ENCODE measurements at places on chromosomes 1 and 21. TPM values are rescaled to one million over a fixed set of nuclear protein-coding genes. Genes with fewer than 3 reads are reported as not detected.
A peak's percentile ranks its signal among the peaks of the same experiment; 100 is the strongest.

DNA sequence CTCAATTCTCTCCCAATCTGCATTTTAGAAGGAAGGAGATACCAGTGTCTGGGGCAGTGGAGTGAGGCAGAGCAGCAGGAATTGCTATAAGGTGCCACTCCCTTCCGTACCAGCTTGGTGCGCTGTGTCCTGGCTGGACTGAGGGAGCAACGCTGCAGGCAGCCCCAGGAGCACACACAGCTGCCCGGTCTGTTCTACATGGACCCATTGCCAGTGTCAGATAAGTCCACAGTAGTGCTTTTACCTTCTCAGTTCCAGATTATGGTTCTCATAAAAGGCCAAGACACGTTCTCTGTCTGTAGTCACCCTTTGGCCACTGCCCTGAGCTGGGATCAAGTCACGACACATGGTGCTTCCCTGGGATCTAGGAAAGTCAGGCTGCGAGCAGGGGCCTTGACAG is 44.1 kb upstream of the BARHL2 start:
- H3K27me3 ChIP-seq: no peaks in the 10 kb centered on the region
- H3K4me1 ChIP-seq: no peaks in the 10 kb centered on the region
- H3K27ac ChIP-seq: no peak overlapping the region
- H3K36me3 ChIP-seq: no peaks in the 10 kb centered on the region
- H3K4me3 ChIP-seq: no peak overlapping the region
- DNase-seq: no peak

The CD5L gene
- total RNA-seq: not detected

GRCh38 chr1:3524556-3525203 is 70.2 kb downstream of the ARHGEF16 start:
- H3K27ac ChIP-seq: peak overlapping the region; percentile 74
- no peaks in the 10 kb centered on the region for H3K4me1 ChIP-seq
- no peak for DNase-seq
- no peaks in the 10 kb centered on the region for H3K36me3 ChIP-seq
- peaks cover 5% of the 10 kb centered on the region for H3K27me3 ChIP-seq

The IFI44L gene
- 0.59 TPM for total RNA-seq

The LRRC3 gene
- total RNA-seq: 9.1 TPM

The ARHGAP29 gene
- total RNA-seq: 276 TPM

DNA sequence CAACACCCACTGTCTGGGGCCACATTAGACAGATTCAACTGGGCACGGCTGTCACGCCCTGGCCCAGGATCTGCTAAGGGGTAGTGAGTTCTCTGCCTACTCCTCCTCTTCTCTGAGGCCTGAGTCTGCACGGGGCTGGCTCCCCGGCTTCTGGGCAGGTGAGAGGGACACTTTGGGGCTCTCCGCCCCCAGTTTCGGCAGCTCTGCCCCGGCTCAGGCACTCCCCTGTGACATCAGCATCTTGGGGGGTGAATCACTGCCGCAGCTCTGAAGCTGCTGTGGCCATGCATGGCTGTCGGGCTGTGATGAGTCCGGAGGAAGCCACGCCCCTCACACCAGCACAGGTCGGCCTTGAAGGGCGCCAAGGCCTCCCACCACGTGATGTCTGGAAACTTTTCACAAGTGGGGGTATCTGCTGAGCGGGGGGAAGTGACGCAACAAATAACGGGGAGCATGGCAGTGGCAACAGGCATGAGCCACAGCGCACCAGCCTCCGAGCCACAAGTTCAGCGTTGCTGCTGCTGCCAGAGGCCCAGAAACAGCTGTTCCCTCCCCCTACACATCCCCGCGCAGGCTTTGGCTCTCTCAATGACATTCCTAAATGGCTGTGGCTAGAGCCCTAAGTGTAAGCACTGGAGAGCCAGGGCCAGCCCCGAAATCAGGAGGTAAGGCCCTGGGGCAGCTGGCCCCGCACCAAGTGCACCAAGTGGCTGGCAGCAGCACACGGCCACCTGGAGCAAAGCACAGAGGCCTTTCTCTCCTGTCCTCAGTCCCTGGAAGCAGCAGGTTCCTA is 26.3 kb downstream of the ZBTB17 start:
- no peak overlapping the region for H3K27ac ChIP-seq
- DNase-seq: no peak
- H3K27me3 ChIP-seq: peaks cover 16% of the 10 kb centered on the region
- H3K4me1 ChIP-seq: peaks cover 36% of the 10 kb centered on the region
- peaks cover 25% of the 10 kb centered on the region for H3K36me3 ChIP-seq
- H3K4me3 ChIP-seq: no peak overlapping the region

DNA sequence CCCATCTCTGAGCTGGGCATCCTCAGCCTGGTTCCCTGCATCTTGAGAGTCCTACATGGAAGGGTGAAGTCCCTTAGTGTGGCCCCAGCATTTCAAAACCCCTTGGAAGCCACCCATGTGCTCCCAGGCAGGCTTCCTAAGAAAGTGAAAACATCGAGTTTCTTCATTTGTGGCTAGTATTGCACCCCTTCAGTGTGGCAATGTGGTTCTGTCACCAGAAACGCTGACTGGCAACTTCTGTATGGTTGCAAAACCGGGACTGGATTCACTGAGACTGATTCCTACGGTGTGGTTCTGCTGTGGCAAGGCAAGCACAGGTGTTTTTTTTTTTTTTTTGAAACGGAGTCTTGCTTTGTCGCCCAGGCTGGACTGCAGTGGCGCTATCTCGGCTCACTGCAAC is 9.0 kb upstream of the IFNGR2 start:
- no peak overlapping the region for H3K4me3 ChIP-seq
- no peak overlapping the region for H3K27ac ChIP-seq
- no peaks in the 10 kb centered on the region for H3K36me3 ChIP-seq
- no peaks in the 10 kb centered on the region for H3K4me1 ChIP-seq

DNA sequence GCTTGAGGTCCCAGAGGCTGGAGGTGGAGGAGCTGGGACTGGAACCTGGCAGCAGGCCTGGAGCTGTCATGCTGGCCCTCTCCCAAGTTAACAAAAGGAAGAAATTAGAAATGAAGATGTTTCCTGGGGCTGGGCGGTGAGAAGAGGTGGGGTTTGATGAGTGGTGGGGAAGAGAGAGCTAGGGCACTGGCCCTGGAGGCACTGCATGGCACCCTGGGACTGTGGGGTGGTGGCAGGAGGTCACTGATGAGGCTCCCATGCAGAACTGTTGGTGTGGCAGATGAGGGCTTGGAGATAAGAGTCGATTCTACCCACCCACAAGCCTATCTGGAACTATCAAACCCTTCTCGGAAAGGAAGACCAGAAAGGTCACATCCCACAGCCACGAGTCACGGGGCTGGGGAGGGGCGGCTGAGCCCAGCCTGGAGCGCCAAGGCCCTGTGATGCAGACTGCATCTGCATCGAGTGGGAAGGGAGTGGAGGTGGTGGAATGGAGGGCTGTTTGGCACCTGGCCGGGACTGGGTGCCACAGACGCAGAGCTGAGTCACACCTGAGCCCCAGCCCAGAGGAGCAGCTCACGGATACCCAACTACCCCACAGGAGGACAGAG is 29.4 kb downstream of the MRPL37 start:
- no peak for DNase-seq
- peaks cover 6% of the 10 kb centered on the region for H3K27me3 ChIP-seq

DNA sequence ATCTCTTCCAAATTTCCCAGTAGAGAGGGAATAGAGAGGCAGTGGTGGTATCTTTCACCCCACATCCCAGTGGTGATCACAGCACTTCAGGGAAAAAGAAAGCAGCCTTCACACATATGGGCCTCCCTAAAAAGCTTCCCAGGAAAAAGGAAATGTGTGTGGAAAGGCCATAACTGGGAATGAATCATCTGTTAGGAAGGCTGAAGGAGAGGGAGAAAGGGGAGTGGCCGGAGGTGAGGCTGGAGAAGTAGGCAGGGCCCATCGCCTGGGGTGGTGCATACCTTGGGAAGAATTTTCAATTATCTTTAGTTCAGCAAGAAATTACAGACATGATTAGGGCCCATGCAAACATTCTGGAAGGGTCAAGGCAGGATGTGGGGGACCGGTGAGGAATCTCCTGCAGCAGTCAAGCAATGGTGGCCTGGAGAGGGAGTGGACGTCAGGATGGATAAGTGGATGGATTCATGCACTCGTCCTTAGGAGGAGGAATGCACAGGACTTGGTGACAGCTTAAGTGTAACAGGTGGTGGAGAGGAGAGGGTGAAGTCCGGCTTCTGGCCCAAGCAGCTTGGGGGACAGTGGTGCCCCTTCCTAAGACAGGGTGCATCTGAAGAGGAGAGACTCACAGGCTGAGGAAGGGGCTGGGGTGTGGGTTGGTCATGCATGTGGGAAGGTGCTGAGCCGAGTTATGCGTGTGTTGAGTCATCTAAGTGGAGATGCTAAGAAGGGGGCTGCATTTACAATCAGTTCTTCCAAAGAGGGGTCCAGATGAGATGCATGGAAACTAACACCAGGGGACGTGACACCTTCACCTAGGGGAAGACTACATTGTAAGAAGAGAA is 17.9 kb downstream of the HIVEP3 start:
- DNase-seq: no peak
- peaks cover 5% of the 10 kb centered on the region for H3K36me3 ChIP-seq

DNA sequence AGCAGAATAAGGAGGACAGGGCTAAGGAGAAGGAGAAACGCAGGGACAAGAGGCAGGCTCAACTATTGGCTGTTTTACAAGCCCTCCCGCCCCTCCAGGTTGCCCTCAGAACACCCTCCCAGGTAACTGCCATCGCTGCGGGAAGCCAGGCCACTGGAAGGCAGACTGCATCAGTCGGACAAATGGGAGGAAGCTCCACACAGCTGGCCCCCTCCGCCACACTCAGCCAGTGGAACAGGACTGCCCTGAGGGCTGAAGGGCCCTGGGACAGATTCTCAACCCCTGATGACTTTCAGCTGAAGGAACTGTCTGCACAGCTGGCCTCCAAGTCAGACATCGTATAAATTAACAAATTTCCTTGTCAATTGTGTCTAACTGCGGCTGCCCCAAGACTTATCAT is 21.8 kb downstream of the LRRC3 start:
- no peak overlapping the region for H3K4me3 ChIP-seq
- no peak overlapping the region for H3K27ac ChIP-seq
- peaks cover 3% of the 10 kb centered on the region for H3K27me3 ChIP-seq
- DNase-seq: no peak

The CYP4X1 gene
- total RNA-seq: 0.23 TPM

DNA sequence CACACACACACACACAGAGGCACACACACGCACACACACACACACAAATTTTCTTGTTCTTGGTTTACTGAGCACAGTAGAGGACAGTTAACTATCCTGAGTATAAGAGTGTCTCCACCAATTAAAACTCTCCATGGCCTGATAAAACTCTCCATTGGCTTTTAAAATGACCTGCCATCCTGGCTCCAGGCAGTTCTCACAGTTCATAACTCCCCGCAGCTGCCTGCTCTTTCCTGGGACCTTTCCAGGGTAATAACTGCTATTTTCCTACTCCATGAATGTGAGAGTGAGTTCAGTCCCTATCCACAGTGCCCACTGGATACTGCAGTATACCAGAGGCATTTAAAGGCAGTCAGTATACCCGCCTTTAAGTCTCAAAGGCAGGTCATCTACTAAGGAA is 351.5 kb downstream of the PLPP3 start:
- no peaks in the 10 kb centered on the region for H3K4me1 ChIP-seq
- no peak overlapping the region for H3K4me3 ChIP-seq
- H3K27me3 ChIP-seq: peaks cover 3% of the 10 kb centered on the region

DNA sequence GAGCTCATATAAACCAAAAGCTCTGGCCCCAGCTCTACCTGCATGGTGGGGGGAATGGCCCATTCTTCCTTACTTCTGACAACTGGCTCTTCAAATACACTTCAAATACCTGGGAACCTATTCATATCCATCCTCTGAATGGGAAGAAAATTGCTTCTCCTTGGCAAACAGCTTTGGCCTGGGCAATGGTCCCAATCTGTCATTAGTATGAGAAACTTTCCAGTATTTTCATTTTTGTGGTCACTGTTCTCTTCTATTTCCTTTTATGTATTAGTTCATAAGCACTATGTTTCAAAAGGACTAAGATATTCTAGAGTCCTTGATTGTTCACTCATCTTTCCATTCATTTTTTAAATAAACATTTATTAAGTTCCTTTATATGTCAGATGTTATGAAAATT is 5.2 kb upstream of the HSD3B2 start:
- H3K27me3 ChIP-seq: no peaks in the 10 kb centered on the region
- no peak overlapping the region for H3K27ac ChIP-seq
- no peak for DNase-seq
- H3K4me3 ChIP-seq: no peak overlapping the region
- H3K4me1 ChIP-seq: no peaks in the 10 kb centered on the region
- no peaks in the 10 kb centered on the region for H3K36me3 ChIP-seq

The TAS1R1 gene
- total RNA-seq: not detected

DNA sequence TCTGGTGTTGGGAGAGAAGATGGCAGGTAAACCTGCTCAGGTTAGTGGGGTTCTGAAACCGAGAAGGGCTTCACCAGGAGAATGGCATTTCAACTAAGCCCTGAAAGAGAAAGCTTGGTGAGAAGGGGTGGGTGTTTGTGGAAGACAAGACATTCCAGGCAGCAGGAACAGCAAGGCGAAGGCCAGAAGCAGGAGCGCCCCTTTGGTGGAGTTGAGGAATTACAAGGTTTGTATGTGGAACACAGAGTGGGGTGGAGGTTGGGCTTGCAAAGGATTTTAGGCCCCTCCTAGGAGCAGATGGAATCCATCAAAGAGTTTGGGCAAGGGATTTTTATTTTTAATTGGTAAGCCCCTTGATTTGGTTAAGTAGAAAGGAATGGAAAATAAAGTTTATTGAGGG is 24.8 kb upstream of the ELOA start:
- peaks cover 3% of the 10 kb centered on the region for H3K4me1 ChIP-seq
- peak; percentile 68 for DNase-seq
- no peak overlapping the region for H3K4me3 ChIP-seq
- H3K27me3 ChIP-seq: peaks cover 2% of the 10 kb centered on the region

The ZFP69 gene
- 3.3 TPM for total RNA-seq

Measured in endothelial cell (in vitro differentiated cells).